ENCODE measurements at places on chromosomes 3 and 15. TPM values are rescaled to one million over a fixed set of nuclear protein-coding genes. Genes with fewer than 3 reads are reported as not detected.

Gene RASGRP1
- 0.37 TPM for total RNA-seq

Gene TRIM71
- total RNA-seq = not detected

GRCh38 chr15:74425630-74426029, 8.1 kb downstream of the SEMA7A start:
- DNase-seq = no peak

DNA sequence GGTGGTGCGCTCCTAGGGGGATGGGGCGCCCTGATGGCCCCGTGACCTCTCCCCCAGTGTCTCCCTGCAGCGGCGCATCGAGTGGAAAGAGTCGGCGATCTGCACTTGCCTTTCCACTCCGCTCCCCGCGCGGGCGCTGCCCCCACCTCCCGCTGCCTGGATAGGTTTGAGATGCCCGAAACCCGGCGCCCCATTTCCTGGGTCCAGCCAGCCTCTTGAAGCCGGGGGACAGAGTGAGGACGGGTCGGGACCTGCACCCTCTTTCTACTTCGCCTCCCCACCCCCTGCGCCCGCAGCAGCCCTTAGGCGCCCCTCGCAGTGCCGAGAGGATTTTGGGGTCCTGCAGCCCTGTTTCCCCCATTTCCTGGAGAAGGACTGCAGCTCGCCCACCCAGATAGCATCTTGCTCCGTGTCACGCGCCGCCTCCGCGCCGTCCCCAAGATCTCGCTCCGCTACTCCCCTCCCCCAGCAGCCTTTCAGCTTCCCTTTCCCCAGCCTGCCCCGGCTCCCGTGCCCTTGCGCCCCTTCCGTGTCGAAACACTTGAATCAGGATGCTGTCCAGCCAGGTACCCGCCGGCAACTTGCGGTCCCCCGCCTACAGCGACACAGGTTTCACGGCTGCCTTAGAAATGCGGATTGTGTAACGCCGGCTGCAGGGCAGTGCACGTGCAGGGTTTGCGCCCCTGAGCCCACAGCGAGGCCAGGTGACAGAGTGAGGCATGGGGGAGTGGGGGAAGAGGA, 519 bp downstream of the ABHD6 start:
- DNase-seq = peak; percentile 27

DNA sequence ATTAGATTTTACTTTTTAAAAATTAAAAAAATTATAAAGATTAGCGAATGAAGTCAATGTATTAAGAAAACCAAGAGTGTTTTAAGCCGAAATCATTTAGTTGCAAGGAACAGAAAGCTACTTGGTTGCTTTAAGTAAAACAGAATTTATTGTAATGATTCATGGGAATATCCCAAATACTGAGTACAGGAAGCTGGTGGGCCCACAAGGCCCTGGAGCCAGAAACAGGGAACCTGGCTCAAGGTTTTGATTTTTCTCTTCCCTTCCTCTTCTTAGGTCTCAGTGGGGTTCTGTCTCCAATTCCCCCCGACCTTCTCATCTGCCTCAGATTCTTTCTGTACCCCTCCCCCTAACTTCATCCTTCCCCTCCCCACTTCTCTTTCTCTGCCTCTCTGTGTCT, 229.0 kb downstream of the TLE3 start:
- DNase-seq = no peak
